ENCODE measurements at places on chromosomes 6 and 20.

GRCh38 chr6:34792605-34793500, 970 bp downstream of the BLTP3A start:
- DNase-seq, result no peak

DNA sequence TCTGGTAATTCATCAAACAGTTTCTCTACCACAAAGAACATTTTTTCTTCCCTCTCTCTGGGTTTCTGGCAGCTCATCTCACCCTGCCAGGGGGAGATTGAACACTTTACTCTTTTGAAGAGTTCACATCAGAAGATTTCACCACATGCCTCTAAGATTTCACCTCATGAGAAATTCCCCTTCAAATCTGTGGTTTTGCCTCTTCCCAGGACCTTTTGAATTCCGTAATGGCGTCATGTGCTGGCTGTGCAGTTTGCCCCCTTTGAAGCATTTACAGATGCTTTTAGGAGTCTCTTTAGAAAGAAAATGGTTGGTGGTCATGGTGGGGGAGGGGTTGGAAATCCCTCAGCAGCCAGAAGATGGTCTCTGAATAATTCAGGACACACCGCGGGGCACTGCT, 486.1 kb downstream of the QKI start:
- no peak for DNase-seq

- no peak for DNase-seq
Observed at GRCh38 chr6:14591998-14592397, 474.4 kb downstream of the CD83 start.

- no peak for DNase-seq
Observed at GRCh38 chr6:115865914-115866313, 194.8 kb downstream of the FRK start.

DNA sequence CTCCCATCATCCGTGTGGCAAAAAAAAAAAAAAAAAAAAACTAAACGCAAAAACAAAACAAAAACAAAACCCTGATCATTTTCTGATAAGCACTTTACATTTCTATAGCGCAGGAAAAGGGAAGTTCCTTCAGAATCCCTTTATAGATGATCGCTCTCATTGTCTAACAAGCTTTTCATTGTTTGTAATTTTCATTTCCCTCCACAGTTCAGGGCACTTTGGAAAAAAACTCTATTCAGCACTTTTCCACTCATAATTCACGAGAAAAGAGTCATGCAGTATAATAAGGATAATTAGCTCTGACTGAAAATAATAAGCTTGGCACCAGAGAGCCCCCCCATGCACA, 89.4 kb upstream of the ATXN1 start:
- DNase-seq, result no peak

DNA sequence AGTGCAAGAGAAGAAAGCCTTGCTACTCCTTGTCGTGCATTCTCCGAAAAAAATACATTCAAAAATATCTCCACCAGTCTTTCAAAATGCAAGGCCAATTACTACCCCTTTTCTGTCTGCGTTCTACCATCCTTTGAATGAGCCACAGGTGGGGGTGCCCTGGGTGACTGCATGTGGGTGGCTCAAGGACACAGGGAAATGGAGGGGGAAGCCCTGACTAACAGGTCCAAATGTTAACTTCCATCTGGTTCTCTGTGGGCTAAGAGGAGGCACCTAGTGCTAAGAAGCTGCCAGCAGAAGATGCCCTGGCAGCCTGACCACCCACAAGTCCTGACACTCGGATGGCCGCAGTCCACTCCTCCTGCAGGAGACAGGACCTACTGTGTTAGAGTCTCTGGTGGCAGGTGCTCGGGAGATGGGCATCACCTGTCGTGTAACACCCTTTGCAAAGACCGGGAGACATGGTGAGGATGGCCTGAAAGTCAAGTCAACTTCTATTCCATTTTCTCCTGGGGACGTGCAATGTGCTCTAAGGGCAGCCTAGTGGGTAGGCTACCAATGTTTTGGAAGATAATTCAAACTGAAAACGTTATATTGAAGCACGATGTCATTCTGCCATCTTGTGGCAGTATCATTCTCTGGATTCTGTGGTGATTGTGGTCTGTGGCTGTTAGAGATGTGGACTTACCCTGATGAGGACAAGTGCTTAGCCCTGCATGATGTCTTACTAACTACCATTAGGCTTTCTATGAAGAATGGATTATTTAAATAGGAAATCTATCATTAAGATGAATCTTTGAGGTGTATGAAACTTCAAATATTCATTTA, 27.4 kb upstream of the IGF2R start:
- DNase-seq, result no peak

DNA sequence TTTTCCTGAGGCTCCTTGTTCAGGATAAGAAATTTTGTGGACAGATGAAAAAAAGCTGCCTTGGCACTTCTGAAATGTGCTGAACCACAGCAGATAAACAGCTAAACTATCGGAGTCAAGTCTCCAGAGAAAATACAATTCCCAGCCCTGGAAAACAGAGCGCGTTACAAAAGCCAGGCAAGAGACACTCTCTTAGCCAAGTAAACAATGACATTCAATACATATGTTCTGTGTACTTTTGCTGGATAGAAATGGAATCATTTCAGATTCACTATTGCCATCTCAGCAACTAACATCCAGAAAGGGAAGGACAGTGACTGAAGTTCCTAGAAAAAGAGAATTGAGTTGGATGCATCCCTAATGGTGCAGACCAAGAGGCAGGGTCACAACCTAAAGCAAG, 196.8 kb upstream of the NRSN1 start:
- DNase-seq, result no peak

- DNase-seq, result no peak
Observed at GRCh38 chr6:100808638-100809275, 72.4 kb downstream of the ASCC3 start.

DNA sequence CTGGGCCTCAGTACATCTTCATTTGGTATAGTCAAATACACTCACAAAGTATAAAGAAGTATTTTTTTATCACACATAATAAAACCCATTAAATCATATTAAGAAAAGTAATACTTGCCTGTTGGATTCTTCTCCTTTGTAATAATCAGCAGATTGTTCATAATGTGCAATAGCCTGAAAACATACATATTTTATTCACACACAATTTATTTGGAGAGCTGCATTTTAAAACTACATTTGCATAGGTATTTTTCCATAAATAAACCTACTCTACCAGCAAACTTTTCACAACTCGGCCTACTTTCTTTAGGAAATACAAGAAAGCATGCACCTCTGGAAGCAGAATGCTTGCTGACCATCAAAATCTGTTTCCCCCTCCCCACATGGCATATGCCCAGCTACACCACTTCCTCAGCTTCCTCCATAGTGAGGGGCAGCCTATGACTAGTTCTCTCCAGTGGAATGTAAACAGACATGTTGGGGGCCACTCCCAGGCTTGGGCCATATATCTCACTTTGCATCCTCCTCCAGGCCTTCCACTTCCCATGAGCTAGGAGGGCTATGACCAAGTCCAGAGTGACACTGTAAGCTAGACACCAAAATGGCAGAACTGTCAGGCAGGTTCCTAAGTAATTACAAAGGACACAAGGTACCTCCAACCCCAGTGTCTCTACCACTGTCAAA, 28.3 kb downstream of the GZF1 start:
- no peak for DNase-seq

DNA sequence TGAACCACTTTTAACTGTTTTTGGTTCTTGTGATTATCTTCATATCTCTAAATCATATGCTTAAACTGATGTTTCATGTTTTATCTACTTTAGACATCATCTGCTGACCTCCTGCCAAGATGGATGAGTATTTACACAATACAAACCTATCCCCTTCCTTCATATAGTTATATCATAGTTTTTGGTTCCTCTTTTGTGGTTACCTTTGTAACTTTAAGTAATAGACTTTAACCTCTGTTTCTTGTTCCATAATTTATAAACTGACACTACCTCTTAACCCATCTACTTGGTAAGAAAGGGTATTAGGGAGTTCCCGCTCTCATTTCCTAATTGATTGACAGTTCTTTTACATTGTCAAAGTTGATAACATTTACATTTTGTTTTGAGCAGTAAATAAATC, 11.9 kb downstream of the PCMT1 start:
- DNase-seq, result no peak

DNA sequence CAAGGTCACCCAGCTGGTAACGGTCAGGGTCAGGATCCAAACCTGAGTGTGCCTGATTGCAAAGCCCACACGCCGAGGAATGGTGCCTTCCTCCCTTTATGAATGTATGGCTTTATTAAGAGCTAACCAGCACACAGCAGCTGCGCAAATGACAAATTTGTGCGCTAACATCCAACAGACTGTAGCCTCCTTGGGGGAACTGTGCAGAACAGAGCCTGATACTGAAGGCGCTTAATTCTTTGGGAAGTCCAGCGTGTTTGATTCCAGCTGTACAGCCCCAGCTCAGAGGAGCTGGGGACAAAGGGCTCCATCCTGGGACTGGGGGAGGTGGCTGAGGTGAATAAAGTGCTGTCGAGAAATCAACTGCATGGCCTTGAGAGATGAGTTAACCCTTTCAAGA, 75.7 kb upstream of the JARID2 start:
- DNase-seq, result no peak

GRCh38 chr6:128307671-128308070, 212.7 kb downstream of the PTPRK start:
- no peak for DNase-seq

DNA sequence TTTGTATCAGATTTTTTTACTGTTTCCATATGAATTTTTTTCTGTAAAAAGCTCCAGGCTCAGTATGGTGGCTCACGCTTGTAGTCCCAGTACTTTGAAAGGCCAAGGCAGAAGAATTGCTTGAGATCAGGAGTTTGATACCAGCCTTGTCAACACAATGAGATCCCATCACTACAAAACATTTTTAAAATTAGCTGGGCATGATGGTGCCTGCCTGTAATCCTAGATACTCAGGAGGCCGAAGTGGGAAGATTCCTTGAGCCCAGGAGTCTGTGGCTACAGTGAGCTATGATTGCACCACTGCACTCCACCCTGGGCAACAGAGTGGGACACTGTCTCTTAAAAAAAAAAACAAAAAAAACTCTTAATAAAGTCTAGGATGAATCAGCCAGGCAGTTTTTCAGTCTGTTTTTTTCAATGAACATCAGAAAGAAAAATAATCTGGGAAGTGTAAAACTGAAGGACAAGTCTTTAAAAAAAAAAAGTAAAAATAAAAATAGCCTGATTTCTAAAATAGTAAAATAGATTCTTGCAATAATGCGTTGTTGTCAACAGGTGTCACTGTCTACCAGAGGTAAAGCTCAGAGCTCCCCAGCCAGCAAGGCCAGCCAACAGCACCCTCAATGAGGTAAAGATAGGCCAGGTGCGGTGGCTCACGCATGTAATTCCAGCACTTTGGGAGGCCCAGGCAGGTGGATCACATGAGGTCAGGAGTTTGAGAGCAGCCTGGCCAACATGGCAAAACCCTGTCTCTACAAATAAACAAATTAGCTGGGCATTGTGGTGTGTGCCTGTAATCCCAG, 9.3 kb upstream of the ATG5 start:
- peak; percentile 15 for DNase-seq

- no peak for DNase-seq
Observed at GRCh38 chr6:166781331-166781730, 154.3 kb upstream of the RPS6KA2 start.

Measured in activated T-cell treated with anti-CD3 and anti-CD28 coated beads for 48 hours (primary cell).